Suprapubic skin (tissue), 4 donors: ENCODE measurements at places on chromosomes 6 and 20.
A peak's percentile ranks its signal among the peaks of the same experiment; 100 is the strongest.

DNA sequence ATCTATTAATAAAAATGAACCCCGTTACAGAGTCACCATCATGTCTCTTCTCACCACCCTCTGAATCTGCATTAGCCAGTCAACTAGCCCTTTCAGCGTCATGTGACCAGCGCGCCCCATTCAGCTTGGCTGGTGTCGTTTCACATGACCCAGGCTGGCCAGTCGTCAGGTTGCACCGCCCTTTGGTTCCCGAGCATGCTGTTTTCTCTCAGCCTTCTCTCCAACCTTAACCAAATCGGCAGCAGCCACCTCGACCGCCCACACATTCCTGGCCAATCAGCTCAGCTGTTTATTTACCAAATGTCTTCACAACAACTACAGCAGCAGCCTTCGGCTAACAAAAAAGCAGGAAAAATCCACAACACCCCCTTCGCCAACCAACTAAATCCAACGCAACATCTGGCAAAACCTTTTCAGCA lies 5.6 kb downstream of the SRSF3 start:
- no peaks in the 10 kb centered on the region for H3K27me3 ChIP-seq
- peak; percentile 84 for DNase-seq
- peaks cover 80% of the 10 kb centered on the region for H3K4me1 ChIP-seq
- H3K36me3 ChIP-seq = peaks cover 78% of the 10 kb centered on the region

DNA sequence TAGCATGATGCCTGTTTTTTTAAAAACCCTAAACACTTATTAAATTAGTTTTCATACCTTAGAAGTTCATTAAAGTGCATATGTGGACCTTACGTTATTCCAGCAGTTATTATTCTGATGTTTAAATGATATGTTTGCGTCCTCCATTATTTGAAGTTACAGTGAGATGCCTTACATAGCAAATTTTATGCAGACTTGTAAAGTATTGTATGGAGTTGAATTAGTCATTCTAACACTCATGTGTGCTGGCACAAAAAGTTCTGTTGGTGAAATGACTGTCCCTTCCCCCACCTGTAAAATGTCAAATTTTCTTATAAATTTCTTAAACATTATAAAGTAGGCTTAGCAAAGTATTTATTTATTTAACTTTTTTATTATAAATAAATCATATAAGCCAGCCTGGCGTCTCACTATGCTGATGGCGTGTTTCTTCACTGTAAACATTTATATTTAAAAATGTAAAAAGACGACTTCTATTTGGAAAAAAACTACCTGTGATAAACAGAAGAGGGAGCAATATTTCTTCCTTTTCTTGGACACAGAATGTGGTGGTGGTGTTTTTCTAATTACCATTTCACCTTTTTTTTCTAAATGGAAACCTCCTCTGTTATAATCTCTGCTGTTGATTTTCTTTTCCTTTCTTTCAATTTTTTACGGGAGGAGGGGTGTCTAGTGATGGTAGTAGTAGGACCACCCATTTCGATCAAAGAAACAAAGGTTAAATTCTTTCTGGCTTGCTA lies 155.4 kb downstream of the RFPL4B start:
- no peak overlapping the region for H3K4me3 ChIP-seq
- H3K27me3 ChIP-seq = no peaks in the 10 kb centered on the region
- DNase-seq = no peak
- H3K36me3 ChIP-seq = no peaks in the 10 kb centered on the region

- no peaks in the 10 kb centered on the region for H3K36me3 ChIP-seq
- no peak overlapping the region for H3K27ac ChIP-seq
- H3K27me3 ChIP-seq = peaks cover 61% of the 10 kb centered on the region
- no peak overlapping the region for H3K4me3 ChIP-seq
- no peak for DNase-seq
Observed at GRCh38 chr6:41352907-41353306, 17.5 kb downstream of the NCR2 start.

- peak overlapping the region; percentile 96 for H3K27ac ChIP-seq
- H3K4me3 ChIP-seq = peak overlapping the region; percentile 79
- H3K36me3 ChIP-seq = no peaks in the 10 kb centered on the region
- peak; percentile 68 for DNase-seq
Observed at GRCh38 chr6:33620158-33620855, 815 bp upstream of the ITPR3 start.

GRCh38 chr6:163668061-163668426 lies 253.5 kb downstream of the QKI start:
- DNase-seq = no peak
- H3K27me3 ChIP-seq = no peaks in the 10 kb centered on the region
- no peaks in the 10 kb centered on the region for H3K4me1 ChIP-seq
- H3K27ac ChIP-seq = no peak overlapping the region
- H3K4me3 ChIP-seq = no peak overlapping the region

DNA sequence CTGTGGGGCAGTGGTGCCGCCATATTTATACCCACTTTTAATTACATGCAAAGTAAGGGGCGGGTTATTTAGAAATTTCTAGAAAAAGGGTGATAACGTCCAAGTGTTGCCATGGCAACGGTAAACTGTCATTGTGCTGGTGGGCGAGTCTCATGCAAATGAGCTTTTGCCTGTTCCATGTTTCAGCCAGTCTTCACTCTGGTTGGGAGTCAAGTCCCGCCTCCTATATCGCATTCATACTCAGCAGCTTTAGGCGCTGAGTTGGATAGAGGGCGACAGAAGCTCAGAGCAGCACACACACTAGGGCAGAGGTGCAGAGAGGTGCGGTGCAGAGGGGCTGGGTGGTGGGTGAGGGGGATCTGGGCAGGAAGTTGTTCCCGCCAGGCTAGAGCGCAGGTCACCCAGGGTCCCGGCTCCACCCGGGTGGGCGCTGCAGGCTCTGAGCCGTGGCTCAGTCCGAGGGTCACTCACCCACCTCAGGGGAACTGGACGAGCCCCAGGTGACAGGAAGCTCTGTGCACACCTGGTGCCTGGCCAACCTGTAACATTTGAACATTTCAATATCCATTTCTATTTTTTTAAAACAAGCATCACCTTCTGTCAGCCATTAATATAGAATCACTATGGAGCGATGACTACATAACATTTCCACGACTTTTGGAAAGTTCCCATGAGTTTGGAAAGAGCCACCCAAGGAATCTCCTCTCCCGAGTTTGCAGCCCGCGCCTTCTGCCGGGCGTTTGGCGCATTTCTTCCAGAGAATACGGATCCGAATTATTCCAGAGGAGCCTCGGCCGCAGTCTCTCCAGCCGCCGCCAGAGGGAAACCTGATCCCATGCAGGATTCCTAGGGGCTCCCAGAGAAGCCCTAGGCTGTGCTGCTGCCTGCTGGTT lies 89.1 kb upstream of the PHACTR3 start:
- peaks cover 60% of the 10 kb centered on the region for H3K27me3 ChIP-seq
- no peak for DNase-seq
- H3K4me3 ChIP-seq = no peak overlapping the region
- H3K27ac ChIP-seq = no peak overlapping the region

DNA sequence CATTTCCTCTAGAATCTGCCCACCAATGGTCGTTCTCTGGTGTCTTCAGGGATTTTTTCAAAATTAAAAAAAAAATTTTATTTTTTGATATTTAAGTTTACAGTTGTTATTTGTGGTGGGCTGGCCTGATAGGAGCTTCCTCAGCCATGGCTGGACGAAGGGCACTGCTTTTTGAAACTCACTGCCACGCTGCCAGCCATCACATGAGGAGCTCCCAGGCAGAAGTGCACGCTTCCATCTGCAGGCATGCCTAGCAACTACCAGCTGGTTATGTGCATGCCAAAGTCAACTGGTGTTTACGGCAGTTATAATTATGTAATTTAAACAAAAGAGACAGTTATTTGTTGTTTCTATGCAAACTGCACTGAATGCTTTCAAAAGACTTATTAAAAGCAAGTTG lies 105.1 kb downstream of the IRF4 start:
- no peak overlapping the region for H3K27ac ChIP-seq
- no peak overlapping the region for H3K4me3 ChIP-seq
- peaks cover 28% of the 10 kb centered on the region for H3K36me3 ChIP-seq
- no peaks in the 10 kb centered on the region for H3K27me3 ChIP-seq
